Skeletal muscle tissue (tissue), 5 donors: ENCODE measurements at places on chromosomes 6 and 20. TPM values are rescaled to one million over a fixed set of nuclear protein-coding genes. Genes with fewer than 3 reads are reported as not detected.

C6orf132 gene
- total RNA-seq, result under 0.01 TPM

EMILIN3 gene
- total RNA-seq, result 23.5 TPM

OR2H1 gene
- not detected for total RNA-seq

SLC32A1 gene
- not detected for total RNA-seq

PDE7B gene
- total RNA-seq, result 13.6 TPM

HCRTR2 gene
- total RNA-seq, result not detected

OR2W1 gene
- total RNA-seq, result not detected

ELOVL4 gene
- 2.1 TPM for total RNA-seq

JARID2 gene
- 12.0 TPM for total RNA-seq

ADGB gene
- total RNA-seq, result not detected

SMOC2 gene
- total RNA-seq, result 26.6 TPM

MUC22 gene
- total RNA-seq, result not detected

TREM1 gene
- total RNA-seq, result under 0.01 TPM

GJA1 gene
- total RNA-seq, result 67.3 TPM

ATP6V1G2 gene
- 1.0 TPM for total RNA-seq

CLVS2 gene
- under 0.01 TPM for total RNA-seq

SPEF1 gene
- total RNA-seq, result not detected

KIFC1 gene
- total RNA-seq, result 12.0 TPM

ERVFRD-1 gene
- not detected for total RNA-seq

PRDM13 gene
- total RNA-seq, result not detected

NKX2-4 gene
- total RNA-seq, result not detected

TCP11 gene
- total RNA-seq, result not detected

MDFI gene
- total RNA-seq, result 37.1 TPM

CPXM1 gene
- 26.1 TPM for total RNA-seq

METTL24 gene
- total RNA-seq, result 0.52 TPM

OCSTAMP gene
- not detected for total RNA-seq

B3GAT2 gene
- 0.52 TPM for total RNA-seq

ABT1 gene
- total RNA-seq, result 16.2 TPM

SLC17A9 gene
- not detected for total RNA-seq

ZNFX1 gene
- total RNA-seq, result 13.6 TPM

FYN gene
- 124 TPM for total RNA-seq

PNPLA1 gene
- not detected for total RNA-seq

LY6G6D gene
- total RNA-seq, result not detected

WFDC10B gene
- total RNA-seq, result not detected

TOX2 gene
- total RNA-seq, result not detected

UNC93A gene
- total RNA-seq, result not detected

IGF2R gene
- 161 TPM for total RNA-seq

RPP21 gene
- 7.8 TPM for total RNA-seq
